Colonic mucosa (tissue), 4 donors: ENCODE measurements at places on chromosomes 5 and 9. TPM values are rescaled to one million over a fixed set of nuclear protein-coding genes. Genes with fewer than 3 reads are reported as not detected.

FOXD4L5 gene
- total RNA-seq, result not detected

GRCh38 chr9:93576258-93577077 lies at the start of gene PHF2:
Gene PHF2, plus strand, starts transcription at chr9:93576584. Its CDS starts 190 bp downstream, at chr9:93576774.
- DNase-seq, result no peak

GRCh38 chr5:118956727-118957126 lies 31.6 kb downstream of the DTWD2 start:
- DNase-seq, result no peak

ATP6V0E1 gene
- total RNA-seq, result 218 TPM

GRCh38 chr5:60457233-60457632 lies 242.7 kb downstream of the DEPDC1B start:
- no peak for DNase-seq

DNA sequence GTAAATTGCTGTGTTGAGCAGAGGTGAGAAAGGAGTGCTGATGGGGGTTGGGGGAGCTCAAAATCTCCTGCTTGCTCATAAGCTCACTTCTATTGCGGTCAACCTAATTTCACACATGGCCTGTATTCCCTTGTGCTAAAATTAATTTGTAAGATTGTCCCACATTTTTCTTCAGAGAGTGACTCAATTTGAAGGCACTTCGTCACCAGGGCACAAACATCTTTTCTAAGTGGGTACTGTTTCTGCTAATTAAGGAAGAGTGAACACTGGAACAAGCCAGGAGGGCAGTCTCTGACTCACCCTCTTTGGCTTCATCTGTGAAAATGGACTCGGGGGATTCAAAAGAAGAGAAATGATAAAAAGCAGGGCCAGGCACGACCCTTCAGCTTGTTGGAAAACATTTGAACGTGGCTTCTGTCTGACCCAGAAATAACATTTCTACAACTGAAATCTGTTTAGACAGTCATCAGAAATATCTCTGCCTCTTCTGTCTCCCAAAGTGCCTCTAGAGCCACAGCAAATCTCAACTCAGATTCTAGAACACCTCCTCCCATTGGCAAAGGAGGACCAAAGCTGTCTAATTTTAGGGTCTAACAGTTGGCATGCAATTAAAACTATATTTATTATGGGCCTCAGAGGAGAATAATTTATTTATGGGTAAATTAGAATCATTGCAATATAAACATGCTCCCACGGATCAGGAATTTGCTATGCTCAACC lies 49.8 kb downstream of the FEM1C start:
- no peak for DNase-seq

- DNase-seq, result no peak
These were observed 175.5 kb downstream of the MUSK start for GRCh38 chr9:110844121-110844520.

GRCh38 chr9:92747459-92748232 lies 17.0 kb downstream of the BICD2 start:
- DNase-seq, result no peak

DNA sequence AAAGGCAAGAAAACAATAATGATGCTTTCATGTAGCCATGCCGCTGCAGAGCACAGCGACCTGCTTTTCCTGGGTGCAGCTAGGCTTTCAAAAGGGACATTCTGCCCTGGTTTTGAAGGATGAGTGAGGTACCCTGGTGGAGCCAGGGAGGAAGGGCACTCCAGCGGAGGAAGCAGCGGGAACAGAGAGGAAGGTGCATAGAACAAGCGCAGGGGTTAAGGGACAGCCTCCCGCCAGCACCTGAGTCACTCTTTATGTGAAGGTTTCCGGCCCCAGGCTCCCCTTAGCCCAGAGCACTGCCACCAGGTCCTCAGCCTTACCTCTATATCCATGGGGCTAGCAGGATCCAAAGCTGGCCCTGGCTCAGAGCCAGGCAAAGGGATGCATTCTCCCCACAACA lies 221.1 kb downstream of the CDK5RAP2 start:
- no peak for DNase-seq

COL15A1 gene
- 6.0 TPM for total RNA-seq

PCDHA9 gene
- total RNA-seq, result 0.19 TPM

DNA sequence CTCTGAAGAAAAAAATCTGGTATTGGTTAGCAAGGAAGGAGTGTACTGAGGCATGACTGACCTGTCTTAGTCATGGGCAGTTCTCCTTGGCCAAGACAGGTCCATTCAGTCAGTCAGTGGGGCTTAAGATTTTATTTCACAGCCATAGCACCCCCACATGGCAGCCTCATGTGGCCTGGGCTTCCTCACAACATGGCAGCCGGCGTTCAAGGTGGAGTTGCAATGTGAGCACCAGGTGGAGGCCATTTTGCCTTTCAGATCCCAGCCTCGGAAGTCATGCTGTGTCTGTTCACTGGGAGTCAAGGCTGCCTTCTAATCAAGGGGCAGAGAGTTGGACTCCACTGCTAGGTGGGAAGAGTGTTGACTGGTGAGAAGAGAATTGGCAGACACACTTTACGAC lies 10.3 kb upstream of the CARD19 start:
- DNase-seq, result peak; percentile 15

- DNase-seq, result no peak
These were observed 38.1 kb downstream of the INSYN2B start for GRCh38 chr5:169942181-169942580.

GRCh38 chr9:126217250-126217653 lies 109.4 kb upstream of the MVB12B start:
- DNase-seq, result no peak

DNA sequence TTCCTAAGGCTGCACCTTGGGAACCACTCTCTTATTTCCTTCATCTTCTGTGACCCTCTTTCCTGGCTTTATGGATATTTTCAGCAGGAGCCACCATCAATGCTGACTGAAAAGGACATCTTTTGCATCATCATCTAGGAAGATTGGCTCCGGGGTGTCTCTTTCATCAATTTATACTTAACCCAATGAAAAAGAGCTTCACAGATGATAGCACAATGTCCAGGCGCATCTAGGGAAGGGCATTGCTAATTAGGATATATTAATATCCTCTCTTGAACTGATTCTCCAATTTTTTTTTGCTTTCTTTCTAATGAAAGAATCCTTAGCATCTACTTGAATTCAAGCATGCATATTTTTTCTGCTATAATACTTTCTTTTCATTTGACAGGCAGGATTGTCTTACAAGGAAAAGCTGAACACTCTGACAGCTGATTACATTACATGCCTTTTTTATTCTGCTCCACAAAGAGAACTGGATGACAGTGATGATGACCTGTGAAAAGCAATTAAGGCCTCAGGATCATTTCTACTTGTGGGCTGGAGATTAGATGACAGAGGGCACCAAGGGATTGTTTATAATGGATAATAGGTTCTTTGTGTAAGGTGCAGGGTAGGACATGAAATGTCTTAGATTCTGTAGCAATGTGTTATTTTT lies 60.2 kb downstream of the PCSK1 start:
- DNase-seq, result no peak

GRCh38 chr5:86070719-86071118 lies 547.0 kb upstream of the COX7C start:
- DNase-seq, result no peak

DNA sequence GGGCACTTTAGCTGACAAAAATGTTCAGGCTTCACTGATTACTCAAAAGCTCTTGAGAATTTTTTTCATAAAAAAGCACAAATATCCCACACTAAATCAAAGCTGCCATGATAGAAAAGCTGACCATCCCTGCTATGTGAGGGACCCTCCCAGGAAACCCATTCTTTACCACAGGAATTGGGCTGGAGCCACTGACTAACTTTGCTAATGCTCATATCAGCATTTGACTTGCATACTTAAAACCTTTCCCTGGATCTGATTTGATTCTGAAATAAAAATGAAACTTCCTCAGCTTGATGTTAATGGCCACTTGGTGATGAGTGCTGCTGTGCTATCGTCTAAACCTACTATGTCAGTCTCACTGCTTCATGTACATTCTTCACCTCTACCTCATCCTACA lies 243.6 kb downstream of the PRELID2 start:
- no peak for DNase-seq

PRR16 gene
- 1.2 TPM for total RNA-seq
